NCI-H2029 treated with DMSO at 0.1 percent for 48 hours (cell line): ENCODE measurements at places on chromosomes 12 and 14.

DNA sequence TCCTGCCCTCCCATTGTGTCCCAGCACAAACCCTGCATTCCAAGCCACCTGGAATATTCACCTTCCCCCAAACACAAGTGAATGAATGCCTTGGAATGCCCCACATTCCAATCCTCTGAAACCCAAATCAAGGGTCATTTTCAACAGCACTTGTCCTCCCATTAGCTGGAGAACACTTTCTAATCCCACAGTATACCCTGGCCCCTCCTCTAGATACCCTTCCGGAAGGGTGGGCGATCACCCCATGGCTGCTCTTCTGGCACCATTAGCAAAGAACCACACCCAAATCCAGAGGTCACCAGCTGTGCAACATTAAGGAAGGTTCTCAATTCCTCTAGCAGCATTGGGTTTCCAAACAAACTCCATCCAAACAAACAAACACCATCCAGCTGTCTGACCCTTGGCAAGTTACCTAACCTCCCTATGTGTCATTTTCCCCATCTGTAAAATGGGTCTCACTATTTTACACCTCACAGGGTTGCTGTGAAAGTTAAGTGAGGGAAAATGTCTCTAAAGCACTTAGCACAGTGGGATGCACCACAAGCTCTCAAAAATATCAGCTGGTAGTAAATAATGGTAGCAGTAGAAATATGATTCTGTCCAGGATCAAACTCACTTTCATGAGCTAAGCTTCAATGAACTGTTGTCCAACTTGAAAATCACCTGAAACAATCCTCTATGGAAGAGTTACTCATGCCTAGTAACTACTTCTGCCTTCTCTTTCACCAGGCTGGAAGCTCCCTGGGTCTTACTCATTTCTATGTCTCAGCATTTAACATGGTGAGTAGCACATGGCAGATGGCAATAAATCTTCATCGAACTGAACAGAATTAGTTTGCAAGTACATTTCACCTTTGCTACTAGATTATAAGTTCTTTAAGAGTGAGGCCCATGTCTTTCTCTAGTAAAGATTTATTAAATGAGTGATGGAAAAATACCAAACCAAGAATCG lies 5.3 kb downstream of the NUAK1 start:
- DNase-seq: no peak

DNA sequence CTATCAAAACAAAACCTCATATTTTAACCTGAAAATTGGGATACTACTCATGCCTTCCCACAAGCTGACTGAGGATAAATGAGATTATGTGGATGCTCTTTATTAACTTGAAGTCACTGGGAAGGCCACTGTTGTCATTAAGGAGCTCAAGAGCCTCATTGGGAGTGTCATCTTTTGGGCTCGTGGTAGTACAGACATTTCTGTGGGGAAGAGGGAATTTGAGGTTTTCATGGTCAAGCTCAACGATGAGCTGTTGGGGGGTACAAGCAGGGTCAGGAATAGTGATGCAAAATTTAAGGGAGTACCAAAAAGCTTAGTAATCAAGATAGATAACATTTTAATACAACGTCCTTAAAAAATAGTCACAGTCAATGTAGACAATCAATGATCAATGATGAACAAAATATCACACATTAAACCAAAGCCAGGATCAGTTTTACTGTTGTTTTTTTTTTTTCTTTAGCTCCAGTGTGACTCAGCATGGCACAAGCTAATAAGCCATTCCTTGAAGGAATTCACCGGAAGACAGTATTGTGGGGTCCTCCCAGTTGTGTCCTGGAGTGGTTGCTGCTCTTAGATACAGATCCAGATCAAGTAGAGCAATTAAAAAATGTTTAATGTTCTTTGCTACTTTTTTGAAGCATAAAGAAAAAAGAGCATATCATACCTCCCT lies 130.9 kb downstream of the C12orf75 start:
- no peak for DNase-seq

DNA sequence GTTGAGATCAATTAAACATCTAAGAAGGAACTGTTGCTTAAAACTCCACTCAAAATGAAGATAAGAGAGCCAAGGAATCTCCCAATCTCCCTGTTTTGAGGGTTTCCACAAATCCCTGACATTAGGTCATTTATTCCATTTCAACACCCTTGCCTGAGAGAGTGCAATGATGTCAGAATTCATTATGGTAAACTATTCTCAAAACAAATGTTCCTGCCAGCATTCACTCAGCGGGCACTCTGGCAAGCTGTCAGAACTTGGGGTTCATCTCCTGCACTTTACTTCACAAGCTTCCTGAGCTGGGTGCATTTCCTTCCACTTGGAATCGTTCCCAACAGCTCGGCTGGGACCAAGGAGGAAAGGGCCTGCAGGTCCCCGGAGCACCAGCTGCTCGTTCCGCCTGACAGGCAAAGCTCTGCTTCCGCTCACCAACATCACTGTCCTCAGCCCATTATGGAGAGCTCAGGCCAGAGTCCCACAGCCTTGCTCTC lies 117.8 kb downstream of the TTC7B start:
- no peak for DNase-seq

DNA sequence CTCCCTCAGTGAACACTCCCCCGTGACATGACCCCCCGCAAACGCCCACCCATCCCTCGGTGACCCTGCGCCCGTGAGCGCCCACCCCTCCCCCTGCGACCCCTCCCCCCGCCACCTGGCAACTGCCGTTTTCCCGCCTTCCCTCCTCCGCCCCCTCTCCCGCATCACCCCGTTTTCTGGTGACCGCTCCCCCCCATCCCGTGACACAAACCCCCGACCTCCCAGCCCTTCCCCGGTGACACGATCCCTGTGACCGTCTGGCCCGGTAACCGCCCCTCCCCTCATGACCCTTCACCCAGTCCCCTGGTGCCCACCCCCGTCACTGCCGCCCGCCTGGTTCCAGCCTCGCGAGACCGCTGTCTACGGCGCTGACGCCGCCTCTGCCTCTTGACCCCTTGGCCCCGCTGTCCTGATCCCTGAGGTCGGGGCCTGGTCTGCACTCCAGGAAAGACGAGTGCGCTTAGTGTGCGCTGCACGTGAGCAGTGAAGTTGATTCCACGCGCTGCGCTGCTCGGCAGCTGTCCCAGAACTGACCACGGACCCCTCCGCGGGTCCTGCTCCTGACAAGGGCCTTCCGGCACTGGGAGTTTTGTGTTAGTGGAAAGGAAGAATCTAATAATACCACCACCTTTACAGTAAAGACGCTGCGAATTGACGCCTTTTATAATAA lies 59.4 kb downstream of the DDX51 start:
- no peak for DNase-seq

DNA sequence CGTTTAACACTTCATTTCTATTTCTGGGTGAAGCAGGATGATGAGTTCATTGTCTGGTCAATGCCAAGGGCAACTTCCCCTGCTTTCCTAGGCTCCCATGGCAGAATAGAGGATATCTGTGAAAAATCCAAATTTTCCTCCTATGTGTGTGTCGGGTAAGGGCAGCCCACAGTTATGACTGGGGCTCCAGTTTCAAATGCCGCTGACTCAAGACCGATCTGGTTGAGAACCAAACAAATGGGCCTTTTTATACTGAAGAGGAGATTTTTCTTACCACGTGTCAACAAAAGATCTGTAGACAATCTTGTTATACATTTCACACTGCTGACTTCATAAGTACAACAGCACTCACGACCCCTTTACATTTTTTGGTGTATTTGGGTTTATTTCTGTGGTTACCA lies 120.8 kb downstream of the CHST11 start:
- DNase-seq: no peak

- no peak for DNase-seq
Observed at GRCh38 chr12:52221912-52222457, 11.1 kb upstream of the KRT7 start.

DNA sequence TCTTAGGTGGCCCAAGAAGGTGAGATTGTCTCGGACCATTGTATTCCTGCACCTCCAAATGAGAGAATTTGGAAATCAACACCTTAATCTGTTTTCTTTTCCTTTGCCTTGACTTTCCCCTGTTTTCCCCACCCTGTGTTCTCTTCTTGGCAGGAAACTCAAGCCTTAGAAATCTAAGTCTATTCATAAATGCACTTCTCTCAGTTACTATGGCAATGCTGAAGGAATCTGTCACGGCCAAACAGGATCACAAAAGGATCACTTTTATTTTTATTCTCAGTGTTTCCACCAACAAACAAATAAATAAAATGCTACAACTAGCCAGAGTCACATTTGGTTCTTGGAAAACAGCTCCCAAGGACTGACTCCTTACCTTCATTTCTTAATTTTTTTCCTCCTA lies 270.5 kb downstream of the BCAT1 start:
- DNase-seq: no peak

DNA sequence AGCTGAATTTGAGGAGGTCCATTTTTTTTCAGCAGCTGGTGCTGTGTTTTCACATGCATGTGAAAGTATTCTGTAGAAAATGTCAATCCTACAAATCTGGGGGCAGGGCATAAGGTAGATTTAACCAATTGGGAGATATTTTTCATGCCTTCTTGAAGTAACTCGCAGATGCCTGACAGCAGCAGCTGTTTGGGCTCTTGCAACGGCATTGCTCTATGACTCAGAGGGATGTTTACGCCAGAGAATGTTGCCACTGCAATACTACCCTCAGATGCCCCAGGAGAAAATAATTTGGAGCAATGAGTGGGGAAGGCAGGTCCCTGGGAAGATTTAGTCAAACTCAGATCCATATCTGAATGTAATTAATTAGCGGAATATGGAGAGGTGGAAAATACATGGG lies 42.5 kb upstream of the MYBPC1 start:
- DNase-seq: no peak

DNA sequence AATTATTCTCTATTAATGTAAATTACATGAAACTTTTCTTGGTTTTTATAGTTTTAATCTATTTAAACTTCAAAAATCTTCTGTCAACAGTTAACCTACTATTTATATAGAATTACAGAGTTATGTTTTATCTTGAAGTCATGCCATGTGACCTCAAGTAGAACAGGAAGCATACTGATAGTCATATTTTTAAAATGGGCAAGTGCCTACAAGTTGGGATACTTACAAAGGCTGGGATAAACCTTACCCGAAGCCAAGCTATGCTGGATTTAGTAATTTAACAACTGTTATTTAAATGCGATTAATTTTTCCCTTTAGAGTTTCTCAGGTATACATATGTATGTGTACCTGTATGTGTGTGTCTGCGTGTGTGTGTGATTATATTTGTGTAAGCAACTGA lies 266.9 kb downstream of the RASSF9 start:
- DNase-seq: no peak

- no peak for DNase-seq
Observed at GRCh38 chr12:40768125-40768864, 76.1 kb downstream of the CNTN1 start.

- no peak for DNase-seq
Observed at GRCh38 chr12:575129-575502, 88.1 kb downstream of the NINJ2 start.

DNA sequence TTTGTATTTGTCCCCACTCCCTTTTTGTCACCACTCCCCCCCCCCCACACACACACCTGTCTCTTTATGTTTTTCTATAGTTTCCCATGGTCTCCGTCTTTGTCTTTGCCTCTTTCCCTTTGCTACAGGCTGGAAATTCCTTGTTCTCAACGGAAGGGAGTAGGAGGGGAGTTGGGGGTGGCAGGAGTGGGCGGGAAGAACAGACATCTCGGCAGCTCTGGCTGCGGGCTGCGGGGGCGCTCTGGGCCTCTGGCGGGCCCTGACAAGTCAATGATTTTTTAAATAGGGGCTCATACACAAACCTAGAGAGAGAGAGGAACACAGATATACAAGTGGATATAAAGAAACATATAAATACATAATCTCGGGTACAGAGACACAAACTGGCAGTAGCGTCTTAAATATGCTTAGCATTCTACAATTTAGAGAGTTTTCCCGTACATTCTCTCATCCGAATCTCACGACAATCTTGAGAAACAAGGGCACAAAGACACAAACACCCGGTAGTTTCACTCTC lies 2.4 kb upstream of the NAB2 start:
- no peak for DNase-seq

- DNase-seq: no peak
Observed at GRCh38 chr12:1050059-1050707, 59.2 kb downstream of the ERC1 start.

GRCh38 chr14:69299286-69300035 lies 39.5 kb downstream of the GALNT16 start:
- DNase-seq: no peak

- no peak for DNase-seq
Observed at GRCh38 chr12:62683776-62684569, 217.3 kb downstream of the MON2 start.

- no peak for DNase-seq
Observed at GRCh38 chr12:112294793-112295192, 87.4 kb downstream of the HECTD4 start.

- DNase-seq: no peak
Observed at GRCh38 chr14:20624495-20625070, 16.9 kb downstream of the OR6S1 start.

DNA sequence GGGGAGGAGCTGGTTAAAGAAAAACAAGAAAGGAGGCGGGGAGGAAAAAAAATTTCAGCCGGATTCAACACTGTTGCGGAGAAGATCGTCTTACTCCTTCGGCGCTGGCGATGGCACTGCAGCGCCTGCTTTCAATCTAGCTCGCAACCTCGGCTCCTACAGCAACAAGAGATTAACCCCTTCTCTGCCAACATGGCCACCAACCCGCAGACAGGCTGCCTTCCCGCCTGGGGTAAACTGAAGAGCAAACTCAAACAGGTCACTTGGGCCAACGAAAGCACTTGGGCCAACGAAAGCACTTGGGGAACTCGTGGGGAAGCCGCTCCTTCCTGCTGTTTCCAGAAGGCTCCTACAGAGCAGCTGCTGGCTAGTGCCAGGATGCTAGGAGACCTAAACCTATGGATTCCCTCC lies 73.7 kb downstream of the CIT start:
- DNase-seq: no peak

DNA sequence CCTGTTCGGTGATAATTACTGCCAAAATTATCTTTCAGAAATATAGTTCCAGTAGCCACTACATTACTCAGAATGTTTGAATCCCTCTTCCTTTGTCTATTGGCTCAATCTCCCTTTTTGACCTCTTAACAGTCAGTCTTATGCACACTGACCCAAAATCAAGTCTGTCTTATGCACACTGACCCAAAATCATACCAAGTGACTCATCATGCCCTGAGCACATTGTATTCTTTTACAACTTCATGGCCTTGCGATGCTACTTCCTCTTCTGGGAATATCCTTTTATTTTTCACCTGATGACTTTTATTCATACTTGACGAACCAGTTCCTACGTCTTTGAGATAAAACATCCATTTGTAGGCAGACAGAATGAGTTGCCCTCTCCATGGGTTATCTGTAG lies 182.3 kb downstream of the NPAS3 start:
- no peak for DNase-seq
